LNCaP clone FGC (cell line): ENCODE measurements at places on chromosomes 6 and 20.

- no peak for DNase-seq
Measured at GRCh38 chr6:47819461-47819860, 37.6 kb downstream of the OPN5 start.

GRCh38 chr20:57704245-57704644 lies 5.6 kb downstream of the PMEPA1 start:
- DNase-seq: no peak

DNA sequence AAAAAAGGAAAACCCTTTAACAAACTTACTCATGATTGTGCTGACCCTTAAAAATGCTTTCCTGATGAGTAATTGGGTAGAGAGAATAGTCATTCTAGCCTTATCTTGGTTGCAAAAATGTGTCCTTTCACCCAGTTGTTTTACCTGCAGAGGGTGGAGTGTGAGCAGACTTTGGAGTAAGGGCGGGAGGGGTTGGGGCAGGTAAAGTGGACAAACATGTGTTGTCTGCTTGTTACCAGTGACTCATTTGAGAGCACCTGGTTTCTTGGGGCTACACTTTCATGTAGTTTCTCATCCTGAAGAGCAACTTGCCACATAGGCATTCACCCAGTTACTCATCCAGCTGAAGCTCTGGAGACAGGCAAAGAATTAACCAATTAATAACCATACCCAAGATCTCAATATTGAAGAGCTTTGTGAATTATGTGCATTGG lies 121.1 kb downstream of the TNFRSF21 start:
- no peak for DNase-seq

DNA sequence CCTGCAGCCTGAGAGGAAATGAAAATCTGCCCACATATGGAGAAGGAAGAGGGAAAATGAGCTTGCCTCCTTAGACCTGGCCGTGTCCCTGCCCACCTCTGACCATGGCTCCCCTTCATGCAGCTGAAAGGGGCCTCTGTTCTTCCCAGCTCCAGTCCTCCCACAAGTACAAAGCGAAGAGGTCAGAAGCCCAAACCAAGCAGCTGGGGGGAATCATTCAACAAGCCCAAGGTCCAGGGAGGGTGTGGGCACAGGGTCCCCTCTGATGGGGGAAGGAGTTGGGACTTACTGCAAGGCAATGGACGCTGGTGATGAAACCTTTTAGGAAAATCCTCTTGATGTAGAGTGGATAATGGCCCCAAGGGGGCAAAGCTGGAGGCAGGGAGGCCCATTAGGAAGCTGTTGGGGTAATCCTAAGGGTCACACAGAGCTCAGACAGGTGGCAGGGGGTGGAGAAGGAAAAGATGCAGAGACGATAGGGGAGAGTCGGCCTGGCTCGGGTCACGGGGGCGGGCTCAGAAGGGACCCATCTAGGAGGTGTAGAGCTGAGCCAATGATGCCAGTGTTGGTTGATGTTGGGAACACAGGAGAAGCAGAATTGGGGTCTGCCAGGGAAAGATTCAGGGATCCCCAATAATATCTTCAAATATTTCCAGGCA lies 16.1 kb upstream of the GRM4 start:
- no peak for DNase-seq

DNA sequence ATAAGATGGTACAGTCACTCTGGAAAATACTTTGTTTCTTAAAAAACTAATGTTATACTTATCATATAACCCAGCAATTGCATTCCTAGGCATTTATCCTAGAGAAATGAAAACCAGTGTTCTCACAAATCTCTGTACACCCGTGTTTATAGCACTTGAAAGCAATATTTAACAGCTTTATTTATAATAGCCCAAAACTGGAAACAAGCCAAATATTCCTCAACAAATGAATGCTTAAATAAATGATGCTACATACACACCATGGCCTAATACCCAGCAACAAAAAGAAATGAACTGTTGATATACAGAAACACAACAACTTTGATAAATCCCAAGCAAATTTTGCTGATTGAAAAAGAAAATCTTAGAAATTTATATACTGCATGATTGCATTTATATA lies 51.3 kb downstream of the GFRA4 start:
- DNase-seq: no peak

DNA sequence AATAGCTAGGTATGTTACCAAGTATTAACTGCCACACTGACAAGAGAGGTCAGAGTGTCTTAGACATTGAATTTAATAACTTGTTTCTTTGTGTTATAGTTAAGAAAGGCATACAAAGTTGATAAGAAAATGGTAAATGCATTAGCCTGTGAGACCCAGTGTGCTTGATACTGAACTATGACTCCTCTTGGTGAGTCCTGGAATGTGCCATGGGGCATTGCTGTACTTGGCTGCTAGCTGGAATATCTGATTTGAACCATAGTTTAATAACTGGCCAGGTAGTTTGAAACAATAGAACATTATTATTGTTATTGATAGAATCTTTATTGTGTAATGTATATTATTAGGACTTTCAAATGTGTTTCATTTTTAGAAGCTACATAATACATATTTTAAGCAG lies 70.0 kb downstream of the ZFAND3 start:
- no peak for DNase-seq

DNA sequence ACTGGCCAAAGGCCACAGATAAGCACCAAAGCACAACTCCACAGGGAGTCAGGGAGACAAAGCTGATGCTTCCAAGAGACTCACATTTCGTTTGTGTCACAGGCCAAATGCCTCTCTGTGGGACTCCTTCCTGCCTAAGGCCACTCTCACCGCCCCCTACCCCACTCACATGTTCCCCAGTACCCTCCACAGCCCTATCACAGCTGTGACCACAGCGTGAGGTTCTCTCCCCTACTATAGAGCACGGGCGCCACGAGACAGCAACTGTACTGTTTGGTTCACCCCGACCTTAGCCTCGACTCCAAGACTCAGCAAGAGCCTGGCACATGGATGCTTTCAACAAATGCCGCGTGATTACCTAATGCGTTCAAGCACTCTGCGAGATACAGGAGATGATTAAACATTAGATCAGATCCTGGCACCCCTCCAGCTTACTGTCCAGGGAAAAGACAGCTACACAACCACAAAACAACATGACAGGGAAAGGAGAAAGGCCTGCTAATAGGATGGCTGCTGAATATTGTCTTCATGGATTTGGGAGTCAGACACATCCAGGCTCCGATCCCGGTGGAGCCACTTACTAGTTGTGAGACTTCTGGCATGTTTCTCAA lies 105.5 kb downstream of the AGPAT4 start:
- peak; percentile 23 for DNase-seq

DNA sequence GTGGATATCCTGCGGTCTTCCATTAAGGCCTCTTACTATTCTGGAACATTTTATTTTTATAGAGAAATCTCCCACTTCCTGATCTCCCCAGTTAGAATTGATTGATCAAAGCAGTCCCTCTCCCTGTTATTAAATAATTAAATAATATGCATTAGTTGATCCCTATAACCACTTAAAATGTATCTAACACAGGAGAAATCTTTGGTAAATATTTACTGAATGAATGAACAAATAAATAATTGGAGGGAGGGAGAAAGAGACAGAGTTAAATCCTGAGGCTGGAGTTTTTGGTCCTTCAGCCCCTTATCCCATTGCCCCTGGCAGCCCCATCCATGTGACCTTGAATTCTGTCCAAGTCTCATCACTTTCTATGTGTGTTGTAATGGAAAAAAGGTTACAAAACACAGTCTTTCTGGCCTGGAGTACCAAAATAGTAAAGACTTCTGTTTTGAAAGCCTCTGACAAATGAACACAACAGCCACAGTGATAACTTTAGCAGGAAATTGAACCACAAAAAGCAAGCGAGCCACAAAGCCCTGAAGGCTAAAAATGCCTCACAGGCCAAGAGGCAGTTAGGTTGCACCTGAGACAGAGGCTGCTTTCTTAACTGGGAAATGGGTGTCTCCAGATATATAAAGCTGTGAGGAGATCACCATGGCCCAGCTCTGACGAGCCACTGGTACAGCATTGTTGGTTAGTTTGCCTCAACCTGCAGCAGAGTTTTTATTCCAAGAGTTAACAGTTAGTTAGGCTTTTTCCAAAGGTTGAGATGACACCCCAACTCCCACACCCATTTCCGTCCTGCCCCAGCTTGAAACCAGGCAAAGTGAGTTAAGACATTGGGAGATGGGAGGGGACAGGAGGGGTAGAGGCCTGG lies 11.3 kb downstream of the NT5E start:
- DNase-seq: no peak

- no peak for DNase-seq
Measured at GRCh38 chr20:10647909-10648308, 25.9 kb downstream of the JAG1 start.

DNA sequence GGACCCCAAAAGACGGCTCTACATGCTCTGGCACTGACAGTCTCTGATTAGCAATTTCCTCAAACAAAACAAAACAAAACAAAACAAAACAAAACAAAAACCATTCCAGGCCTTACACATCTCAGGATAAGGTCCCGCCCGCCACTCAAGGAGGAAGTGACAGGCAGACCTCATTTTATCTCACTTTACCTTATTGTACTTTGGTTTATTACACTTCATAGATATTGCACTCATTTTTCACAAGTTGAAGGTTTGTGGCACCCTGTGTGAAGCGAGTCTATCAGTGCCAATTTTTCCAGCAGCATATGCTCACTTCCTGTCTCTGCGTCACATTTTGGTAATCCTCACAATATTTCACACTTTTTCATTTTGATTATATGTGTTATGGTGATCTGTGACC lies 15.2 kb downstream of the ZBP1 start:
- DNase-seq: no peak

DNA sequence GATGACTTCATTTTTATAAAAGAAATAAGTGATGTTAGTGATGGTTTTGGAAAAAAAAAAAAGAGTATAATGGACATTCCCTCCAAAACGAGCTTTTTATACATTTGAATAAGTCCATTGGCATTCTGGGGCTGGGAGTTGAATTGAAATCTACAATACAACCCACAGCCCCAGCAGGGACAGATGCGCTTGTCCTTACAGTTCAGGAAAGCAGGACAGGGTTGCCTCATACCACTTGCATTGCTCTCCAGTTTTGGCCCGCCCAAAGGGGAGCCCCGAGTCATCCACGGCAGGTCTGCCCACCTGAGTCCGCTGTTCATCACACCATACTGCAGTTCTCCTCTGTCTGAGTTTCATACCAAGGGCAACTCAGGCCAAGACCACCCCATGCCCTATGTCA lies 46.2 kb downstream of the VAPB start:
- no peak for DNase-seq

GRCh38 chr6:106637717-106638341 lies 8.5 kb downstream of the QRSL1 start:
- DNase-seq: no peak

DNA sequence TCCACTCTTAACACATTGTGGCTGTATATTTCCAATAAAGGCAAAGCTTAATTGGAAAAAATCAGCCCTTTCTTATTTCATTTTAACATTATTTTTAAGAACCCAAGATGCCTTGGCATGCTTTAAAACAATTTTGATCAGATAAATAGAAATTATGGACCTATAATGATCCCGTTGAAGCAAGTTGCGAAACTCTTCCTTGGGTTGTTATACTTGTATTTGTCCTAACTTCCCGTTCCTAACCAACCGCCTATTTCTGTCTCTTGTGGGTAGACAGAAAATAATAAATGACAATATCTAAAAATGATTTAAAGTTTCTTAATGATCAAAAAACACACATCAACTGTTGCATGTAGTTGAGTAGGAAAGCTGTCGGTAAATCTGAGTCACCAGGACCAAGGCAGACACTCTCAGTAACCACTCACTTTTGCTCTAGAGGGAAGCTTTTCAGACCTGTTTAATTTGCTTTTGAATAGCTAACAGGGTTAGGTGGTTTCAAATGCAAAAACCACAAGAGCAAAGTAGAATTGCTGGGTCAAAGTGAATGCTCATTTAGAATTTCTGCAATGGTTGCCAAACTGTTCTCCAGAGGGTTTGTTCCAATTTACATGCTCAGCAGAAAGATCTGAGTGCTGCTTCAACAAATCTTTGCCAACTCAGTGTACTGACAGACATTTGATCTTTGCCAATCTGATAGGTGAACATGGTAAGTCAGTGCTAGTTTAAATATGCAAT lies 34.2 kb upstream of the KCNK5 start:
- peak; percentile 43 for DNase-seq

- no peak for DNase-seq
Measured at GRCh38 chr20:19571996-19572395, 186.1 kb upstream of the RIN2 start.

DNA sequence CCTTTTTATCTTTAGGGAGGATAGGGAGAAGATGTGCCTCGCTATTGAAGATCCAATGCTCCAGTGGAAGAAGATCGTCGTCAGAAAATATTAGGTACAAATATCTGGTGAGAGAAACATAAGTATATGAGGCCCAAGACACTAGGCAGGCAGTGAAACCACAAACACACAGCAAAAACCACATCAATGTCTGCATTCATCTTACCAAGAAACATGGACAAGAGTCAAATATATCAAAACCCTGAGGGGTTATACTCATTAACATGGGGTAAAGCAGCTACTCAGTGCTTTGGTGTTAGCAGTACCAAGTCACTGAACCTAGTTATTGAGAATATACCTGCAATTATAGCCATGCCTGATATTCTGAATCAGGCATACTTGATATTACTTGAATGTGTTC lies 101.4 kb upstream of the FAM184A start:
- DNase-seq: no peak

DNA sequence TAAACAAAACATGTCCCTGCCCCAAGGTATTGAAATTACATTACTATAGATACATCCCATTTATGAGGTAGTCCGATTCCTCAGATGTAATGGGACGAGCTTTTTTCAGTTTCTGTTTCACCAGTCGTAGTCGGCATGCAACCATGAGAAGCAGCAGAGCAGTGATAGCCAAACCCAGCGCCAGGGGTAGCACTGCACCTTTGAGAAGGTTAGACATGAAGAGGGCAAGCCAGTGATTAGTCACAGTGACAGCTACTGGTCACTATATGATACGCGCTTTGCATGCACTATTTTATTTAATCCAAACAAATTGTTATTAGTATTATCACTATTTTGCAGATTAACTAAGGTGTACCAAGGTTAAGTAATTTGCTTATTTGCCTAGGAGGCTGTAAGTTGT lies 43.7 kb downstream of the LRP11 start:
- no peak for DNase-seq

GRCh38 chr6:169641461-169642085 lies 60.3 kb downstream of the WDR27 start:
- no peak for DNase-seq

GRCh38 chr20:51585148-51585547 lies 42.6 kb upstream of the NFATC2 start:
- no peak for DNase-seq

- DNase-seq: peak; percentile 65
Measured at GRCh38 chr20:41524980-41525613, 93.1 kb downstream of the CHD6 start.

GRCh38 chr20:35326021-35326739 lies 34.0 kb upstream of the FAM83C start:
- DNase-seq: no peak

DNA sequence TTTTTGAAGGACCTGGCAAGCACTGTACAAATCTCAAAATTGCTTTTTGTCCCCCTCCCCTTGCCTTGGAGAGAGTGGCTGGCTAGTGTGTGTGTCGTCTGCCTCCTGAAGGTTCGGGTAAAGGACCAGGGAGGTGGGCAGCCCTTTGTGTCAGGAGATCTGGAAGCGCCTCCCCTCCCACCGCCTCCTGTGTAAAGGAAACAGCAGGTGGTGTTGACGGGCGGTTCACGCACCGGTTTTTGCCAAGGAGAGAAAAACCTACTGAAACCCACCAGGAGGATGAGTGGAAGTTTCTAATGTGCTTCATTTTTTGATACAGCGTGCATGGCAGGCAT lies 1.2 kb downstream of the ENTPD6 start:
- no peak for DNase-seq
